ENCODE measurements at places on chromosomes 16 and 17. TPM values are rescaled to one million over a fixed set of nuclear protein-coding genes. Genes with fewer than 3 reads are reported as not detected.

Gene WNK4
- total RNA-seq: 0.59 TPM

GRCh38 chr17:76009447-76009846 is 8.8 kb downstream of the CDK3 start:
- no peak for DNase-seq

DNA sequence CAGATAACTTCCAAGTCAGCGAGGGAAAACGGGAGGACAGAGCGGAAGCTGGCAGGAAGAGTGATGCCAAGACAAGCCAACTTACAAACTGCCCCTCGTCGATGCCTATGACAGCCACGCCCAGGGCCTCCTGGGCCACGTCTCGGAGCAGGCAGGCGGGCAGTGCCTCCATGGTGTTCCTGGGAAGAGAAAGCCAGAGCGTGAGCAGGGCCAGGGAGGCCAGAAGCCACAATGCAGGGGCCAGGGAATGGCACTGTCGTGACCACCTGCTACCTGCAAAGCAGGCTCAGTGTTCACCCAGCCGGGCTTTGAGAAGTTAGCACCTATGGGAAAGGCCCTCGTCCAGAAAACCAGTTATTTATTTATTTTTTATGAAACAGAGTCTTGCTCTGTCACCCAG is 4.3 kb downstream of the TK1 start:
- no peak for DNase-seq

DNA sequence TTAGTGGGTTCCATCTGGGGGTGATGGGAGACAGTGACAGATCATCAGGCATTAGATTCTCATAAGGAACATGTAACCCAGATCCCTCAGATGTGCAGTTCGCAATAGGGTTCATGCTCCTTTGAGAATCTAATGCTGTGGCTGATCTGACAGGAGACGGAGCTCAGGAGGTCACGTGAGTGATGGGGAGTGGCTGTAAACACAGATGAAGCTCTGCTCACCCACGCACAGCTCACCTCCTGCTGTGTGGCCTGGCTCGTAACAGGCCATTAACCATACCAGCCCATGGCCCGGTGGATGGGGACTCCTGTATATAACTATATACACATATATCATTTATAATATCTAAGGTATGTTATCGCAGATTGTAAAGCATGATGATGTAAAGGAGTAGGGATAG is 214.2 kb downstream of the MAF start:
- DNase-seq: no peak

- DNase-seq: no peak
These were observed 5.7 kb upstream of the RUSF1 start for GRCh38 chr16:31513884-31514283.

GRCh38 chr16:81316176-81316496 is 1.4 kb downstream of the GAN start:
- DNase-seq: no peak

GRCh38 chr16:2028620-2029220 is 2.0 kb downstream of the NHERF2 start:
- no peak for DNase-seq

- no peak for DNase-seq
These were observed 8.7 kb downstream of the CLEC19A start for GRCh38 chr16:19294156-19294649.

Gene MAF
- total RNA-seq: 31.6 TPM

GRCh38 chr17:73226556-73227172 is 33.8 kb downstream of the COG1 start:
- DNase-seq: no peak

DNA sequence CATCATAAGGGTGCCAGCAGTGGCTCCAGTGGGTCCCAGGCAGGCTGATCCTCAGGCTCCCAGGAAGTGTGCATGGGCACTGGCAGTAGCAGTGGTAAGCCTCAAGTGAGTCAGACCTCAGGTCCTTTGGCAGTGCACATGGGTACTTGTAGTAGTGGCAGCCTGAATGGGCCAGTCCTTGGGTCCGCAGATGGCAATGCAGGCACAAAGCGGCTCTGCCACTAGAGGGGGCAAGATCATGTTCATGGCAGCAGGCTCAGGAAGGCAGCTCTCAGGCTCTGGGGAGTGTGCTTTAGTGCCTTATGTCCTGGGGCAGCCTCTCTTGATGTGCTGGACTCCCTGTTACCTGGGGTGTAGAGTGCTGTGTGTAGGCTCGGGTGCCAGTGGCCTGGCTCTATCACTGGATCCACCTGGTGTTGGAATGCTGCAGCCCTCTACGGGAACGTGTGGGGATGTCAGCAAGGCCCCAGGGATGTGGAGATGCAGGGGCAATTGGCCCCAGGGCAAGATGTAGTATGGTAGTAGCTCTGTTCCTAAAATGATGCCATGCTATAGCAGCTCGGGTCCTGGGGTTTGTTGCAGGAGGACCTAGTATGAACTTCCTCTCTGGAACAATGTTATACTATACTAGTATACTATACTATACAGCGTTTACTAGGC is 11.0 kb downstream of the ACSM3 start:
- no peak for DNase-seq

- no peak for DNase-seq
These were observed 11.4 kb upstream of the CLDN9 start for GRCh38 chr16:3001316-3001715.

DNA sequence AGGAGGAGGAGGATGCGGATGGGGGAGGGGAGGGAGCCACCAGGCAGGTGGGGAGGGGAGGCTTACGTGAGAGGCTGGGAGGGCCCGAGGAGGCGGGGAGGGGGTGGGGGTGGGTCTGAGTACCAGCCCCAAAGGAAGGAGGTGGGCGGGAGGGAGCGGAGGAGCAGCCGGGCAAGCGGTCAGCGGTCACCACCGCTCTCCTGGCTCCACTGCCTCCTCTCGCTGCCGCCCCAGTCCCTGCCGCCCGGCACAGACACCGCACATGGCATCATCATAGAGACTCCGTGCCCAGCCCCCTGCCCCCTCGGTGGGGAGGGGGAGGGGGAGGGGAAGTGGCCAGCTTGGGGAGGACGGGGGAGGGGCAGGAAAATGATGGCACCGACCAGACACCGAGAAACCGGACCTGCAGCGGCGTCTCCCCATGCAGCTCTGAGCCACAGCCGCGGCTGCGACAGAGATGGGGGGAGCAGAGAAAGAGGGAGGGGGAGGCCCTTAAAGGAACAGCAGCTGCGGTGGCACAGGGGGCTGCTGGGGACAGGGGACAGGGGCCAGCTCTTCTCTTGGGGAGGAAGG is at the start of gene TLCD3B:
TLCD3B (minus strand) TSS at position 431 of the 573 bp plus-strand sequence. CDS start 744 bp downstream, outside the sequence.
- DNase-seq: no peak

DNA sequence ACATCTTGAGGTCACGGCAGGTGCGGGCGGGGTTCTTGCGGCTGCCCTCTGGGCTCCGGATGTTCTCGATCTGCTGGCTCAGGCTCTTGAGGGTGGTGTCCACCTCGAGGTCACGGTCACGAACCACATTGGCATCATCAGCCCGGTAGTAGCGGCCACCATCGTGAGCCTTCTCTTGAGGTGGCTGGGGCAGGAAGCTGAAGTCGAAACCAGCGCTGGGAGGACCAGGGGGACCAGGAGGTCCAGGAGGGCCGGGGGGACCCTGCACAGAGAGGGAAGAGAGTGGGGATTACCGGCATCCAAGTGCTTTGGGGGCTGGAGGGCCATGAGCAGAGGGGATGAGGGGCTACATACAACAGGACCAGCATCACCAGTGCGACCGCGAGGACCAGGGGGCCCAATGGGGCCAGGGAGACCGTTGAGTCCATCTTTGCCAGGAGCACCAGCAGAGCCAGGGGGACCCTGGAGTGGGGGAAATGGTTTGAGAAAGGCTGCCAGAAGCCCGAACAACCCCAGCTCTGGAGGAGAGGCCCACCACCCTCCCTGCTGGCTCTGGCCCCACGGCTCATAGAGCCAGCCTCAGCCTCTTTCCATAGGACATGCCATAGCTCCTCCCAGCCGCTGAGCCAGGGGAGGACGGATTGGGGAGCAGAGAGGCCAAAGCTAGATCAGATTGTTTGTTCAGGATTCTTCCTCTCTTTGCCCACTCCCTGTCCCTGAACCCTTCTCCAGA is 14.6 kb downstream of the COL1A1 start:
- DNase-seq: peak; percentile 67

DNA sequence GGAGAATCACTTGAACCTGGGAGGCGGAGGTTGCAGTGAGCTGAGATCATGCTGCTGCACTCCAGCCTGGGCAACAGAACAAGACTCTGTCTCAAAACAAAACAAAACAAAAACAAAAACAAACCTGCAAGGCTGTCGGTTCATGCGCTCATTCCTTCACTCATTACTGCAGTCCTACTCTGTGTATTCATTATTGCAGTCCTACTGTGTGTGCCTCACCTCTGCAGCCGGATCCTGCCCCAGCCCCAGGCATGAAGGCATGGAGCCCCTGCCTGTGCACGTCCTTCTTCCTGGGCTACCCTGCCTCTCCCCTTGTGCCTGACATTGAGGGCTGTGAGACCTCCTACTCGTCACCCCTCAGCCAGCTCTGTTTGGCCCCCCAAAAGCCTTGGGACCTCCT is 57.6 kb downstream of the TMEM235 start:
- DNase-seq: no peak

- DNase-seq: no peak
These were observed 35.5 kb downstream of the HS3ST3B1 start for GRCh38 chr17:14336418-14336817.

Gene CYGB
- total RNA-seq: 6.9 TPM

DNA sequence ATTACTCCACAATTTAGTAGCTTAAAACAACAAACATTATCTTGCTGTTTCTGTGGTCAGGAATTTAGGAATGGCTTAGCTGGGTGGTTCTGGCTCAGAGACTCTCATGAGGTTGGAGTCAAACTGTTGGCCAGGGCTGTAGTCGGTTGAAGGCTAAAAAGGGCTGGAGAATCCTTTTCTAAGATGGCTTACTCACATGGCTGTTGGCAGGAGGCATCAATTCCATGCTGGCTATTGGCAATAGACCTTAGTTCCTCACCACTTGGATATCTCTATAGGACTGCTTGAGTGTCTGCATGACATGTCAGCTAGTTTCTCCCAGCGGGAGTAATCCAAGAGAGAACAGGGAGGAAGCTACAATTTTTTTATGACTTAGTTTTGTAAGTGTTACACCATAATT is 6.6 kb upstream of the EFCAB13 start:
- DNase-seq: no peak

Data from skin of body (tissue), 3 donors.